Muscle of arm (tissue), 14 donors: ENCODE measurements at places on chromosomes 11 and 22. TPM values are rescaled to one million over a fixed set of nuclear protein-coding genes. Genes with fewer than 3 reads are reported as not detected.

Gene IGSF22
- 4.0 TPM for polyA plus RNA-seq

Gene GLYATL1
- polyA plus RNA-seq, result not detected

DNA sequence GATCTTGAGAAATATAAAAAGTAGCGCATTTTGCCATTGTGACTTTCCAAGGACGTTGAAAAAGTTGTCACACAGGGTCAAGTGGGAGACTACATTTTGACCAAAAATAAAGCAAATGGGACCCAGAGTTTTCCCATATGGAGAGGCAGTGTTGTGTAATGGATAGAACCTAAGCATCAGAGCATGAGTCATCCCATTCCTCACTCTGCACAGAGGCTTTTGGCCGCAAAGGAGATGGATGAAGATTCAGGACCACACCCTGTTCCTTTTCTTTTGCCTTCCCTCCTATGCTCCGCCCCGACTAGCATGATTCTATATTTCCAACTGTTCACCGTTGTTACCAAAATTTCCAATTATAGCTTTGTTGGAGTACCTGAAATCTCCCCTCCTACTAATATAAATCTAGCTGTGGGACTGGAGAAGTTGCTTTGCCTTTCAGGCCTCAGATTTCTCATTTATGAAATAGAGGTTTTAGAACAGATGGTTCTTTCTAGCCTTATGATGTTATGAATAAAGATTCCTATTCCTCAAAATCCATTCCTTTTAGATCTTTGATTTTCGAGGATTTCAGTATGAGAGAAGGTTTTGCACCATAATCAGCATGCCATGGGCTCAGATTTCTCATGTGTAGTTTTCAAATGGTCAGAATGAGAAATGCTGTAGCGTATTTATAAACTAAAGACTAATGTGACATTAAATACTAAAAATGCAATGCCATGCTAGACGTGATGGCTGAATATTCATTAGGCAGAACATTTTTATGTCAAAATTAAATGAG lies 921.9 kb upstream of the TENM4 start:
- DNase-seq, result no peak

GRCh38 chr11:59822989-59823566 lies 12.5 kb upstream of the MRPL16 start:
- peak; percentile 16 for DNase-seq

DNA sequence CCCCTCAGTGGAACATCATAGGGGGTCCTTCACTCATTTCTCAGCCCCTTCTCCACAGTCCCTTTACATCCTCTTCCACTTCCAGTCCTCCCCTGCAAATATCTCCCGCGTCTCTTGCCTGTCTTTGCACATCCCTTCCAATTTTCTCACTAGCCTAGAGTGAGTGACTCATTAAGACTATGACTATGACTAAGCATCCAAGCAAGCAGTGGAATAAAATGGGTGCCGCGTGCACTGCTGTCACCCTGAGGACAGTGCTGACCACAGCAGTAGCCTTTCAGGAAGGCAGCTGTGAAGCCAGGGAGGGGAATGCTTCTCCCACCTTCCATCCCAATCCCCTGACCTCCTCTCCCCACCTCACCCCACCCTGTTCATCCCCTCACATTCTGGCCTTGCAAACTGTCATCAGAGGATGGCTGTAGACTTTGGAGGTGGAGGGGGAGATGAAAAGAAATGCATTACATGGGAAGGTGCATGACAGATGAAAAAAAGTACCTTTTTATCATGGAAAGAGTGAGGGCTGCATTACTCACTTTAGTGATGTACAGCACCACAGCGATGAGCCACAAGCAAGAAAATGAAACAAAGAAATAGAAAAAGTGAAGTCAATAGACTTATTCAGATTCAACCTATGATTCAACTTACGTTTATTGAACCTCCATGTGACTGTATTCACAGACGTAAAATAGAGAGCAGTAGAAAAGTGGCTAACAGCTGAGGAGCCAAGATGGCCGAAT lies 948.2 kb downstream of the NTM start:
- no peak for DNase-seq
